ENCODE measurements at places on chromosomes 11 and 22.

- DNase-seq, result no peak
These were observed at the start of gene LARGE2 for GRCh38 chr11:45922425-45923082. Gene LARGE2, plus strand, starts transcription at chr11:45922656. Its CDS starts 227 bp downstream, at chr11:45922883.

GRCh38 chr11:25981998-25982397, 349.9 kb upstream of the ANO3 start:
- peak; percentile 63 for DNase-seq

DNA sequence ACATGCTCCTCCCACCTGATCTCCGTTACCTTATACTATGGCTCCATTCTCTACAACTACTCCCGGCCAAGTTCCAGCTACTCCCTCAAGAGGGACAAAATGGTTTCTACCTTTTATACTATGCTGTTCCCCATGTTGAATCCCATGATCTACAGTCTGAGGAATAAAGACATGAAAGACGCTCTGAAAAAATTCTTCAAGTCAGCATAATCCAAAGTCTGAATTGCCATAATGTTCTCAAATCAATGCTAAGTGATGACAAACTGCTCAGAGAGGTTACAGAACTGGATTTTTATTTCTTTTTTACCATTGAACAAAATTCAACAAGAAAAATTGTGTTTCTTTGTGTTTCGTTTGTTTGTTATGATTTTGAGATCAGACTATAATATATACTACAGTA, 7.6 kb downstream of the OR9G4 start:
- DNase-seq, result no peak

- no peak for DNase-seq
These were observed 359.2 kb downstream of the BUD13 start for GRCh38 chr11:116413301-116414242.

Measured in iris pigment epithelial cell (primary cell).